ENCODE measurements at places on chromosomes 7 and 10. TPM values are rescaled to one million over a fixed set of nuclear protein-coding genes. Genes with fewer than 3 reads are reported as not detected.

MXI1 gene
- total RNA-seq, result 49.8 TPM

- H3K4me3 ChIP-seq, result peak overlapping the region; percentile 73
- H3K36me3 ChIP-seq, result no peaks in the 10 kb centered on the region
- no peak for DNase-seq
- no peaks in the 10 kb centered on the region for H3K27me3 ChIP-seq
- peak overlapping the region; percentile 47 for H3K27ac ChIP-seq
- peaks cover 21% of the 10 kb centered on the region for H3K4me1 ChIP-seq
Measured at GRCh38 chr7:50791363-50791937, 8.8 kb upstream of the GRB10 start.

DNA sequence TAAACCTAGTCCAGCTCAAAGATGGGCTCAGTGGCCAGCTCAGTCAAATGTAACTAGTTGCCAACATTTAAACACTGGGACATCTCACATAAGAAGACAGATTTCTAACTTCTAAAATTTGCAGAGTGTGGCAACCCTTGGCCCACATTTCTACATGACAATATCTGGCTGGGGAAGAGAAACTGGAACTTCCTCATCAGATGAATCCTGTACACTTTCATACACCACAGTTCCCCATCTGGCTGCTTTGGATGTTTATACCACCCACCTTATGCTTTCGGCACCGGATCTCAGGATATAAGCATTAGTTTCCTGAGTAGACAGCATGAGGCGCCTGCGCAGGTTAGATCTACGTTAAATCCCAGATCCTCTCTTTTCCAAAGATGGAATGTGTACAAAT, 199.3 kb downstream of the PRKG1 start:
- no peak overlapping the region for H3K27ac ChIP-seq
- no peak overlapping the region for H3K4me3 ChIP-seq
- H3K27me3 ChIP-seq, result no peaks in the 10 kb centered on the region
- no peaks in the 10 kb centered on the region for H3K36me3 ChIP-seq
- H3K4me1 ChIP-seq, result peaks cover 6% of the 10 kb centered on the region

TMEM213 gene
- not detected for total RNA-seq

STEAP2 gene
- total RNA-seq, result 32.2 TPM

KCNIP2 gene
- 5.9 TPM for total RNA-seq

All from vagina (tissue), 2 donors.